ENCODE measurements at places on chromosomes 7 and 10. TPM values are rescaled to one million over a fixed set of nuclear protein-coding genes. Genes with fewer than 3 reads are reported as not detected.

Gene GRK5
- 28.1 TPM for total RNA-seq

Gene FAM107B
- 298 TPM for total RNA-seq

Gene MBLAC1
- total RNA-seq: 3.2 TPM

Gene LDB3
- total RNA-seq: 0.12 TPM

Gene MBL2
- total RNA-seq: not detected

Gene EIF5AL1
- 0.19 TPM for total RNA-seq

Gene PPP1R9A
- 0.10 TPM for total RNA-seq

Gene ZKSCAN5
- total RNA-seq: 9.1 TPM

Gene PTPRE
- total RNA-seq: 30.2 TPM

Gene RET
- total RNA-seq: not detected

Gene GIMAP4
- total RNA-seq: 341 TPM

Gene NPTX2
- total RNA-seq: 0.09 TPM

Gene CTTNBP2
- total RNA-seq: 0.16 TPM

Gene GHRHR
- not detected for total RNA-seq

Gene FAM25G
- not detected for total RNA-seq
